CD4-positive, alpha-beta T cell treated with Interleukin-2 at 100 ng/mL for 4 hours (primary cell): ENCODE measurements at places on chromosomes 6 and 20.

DNA sequence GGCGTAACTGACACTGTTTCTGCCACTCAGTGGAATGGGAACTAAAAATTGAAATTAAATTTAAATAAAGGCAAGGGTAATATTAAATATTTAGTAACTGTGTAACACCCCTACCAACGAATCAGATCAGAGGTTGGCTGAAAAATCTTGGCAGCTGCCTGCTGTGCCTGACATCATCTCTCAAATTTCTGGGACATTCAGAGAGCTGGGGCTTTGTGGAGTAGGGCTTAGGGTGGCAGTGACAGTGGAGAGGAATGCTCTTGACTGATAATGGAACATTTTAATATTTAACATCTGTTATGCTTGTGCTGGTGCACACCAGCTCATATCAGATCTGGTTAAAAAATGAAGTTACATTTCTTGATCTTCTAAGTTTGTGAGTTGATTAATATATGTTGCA lies 62.2 kb downstream of the RFPL4B start:
- DNase-seq: no peak

DNA sequence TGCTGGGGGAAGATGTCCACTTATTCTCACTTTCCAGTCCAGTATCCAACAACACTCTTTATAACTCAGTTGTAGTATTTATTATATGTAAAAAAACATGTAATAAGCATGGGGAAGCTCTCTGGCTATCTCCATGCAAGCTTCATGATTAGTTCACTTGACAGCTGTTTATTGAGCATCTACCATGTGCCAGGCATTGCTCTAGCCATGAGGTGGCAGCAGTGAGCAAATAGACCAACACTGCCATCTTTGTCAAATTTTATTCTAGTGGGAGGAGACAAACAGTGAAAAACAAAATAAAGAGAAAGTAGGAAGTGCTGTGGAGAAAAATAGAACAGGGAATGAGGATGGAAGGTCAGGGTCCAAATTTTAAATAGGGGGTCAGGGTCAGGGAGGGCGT lies 131.8 kb downstream of the CFAP61 start:
- peak; percentile 4 for DNase-seq

DNA sequence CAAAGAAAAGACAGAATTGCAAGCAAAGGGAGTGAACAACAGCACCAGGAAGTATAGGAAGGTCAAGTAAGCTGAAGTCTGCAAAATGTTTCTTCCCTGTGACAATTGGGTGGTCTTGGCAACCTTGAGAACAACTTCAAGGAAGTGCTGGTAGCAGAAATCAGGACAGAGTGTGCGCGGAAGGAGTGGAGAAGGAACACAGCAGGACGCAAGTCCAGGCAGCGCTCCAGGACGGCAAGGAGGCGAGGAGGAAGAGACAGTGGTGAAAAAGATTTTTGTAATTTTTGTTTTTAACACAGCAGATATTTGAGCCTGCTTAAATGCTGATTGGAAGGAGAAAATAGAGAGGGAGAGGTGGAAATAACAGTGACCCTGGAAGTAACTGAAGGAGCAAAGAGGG lies 141.7 kb downstream of the F13A1 start:
- DNase-seq: no peak

DNA sequence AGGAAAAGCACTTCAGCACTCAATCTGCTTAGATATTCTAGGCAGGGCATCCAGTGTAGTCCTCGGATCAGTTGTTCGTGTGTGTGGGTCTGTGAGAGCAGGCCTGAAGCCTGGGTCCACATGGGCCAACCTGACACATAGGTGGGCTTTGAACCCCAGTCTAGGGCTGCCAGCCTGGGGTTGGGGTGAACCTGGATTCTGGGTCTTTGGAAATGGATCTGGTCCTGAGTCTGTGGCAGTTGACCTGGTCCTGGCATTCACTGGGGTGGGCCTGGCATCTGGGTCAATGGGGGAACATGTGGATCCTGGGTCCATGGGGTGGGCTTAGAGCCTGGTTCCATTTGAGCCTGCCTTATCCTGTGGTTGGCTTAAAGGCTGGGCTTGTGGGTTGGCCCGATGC lies 492.6 kb upstream of the MAN1A1 start:
- no peak for DNase-seq

DNA sequence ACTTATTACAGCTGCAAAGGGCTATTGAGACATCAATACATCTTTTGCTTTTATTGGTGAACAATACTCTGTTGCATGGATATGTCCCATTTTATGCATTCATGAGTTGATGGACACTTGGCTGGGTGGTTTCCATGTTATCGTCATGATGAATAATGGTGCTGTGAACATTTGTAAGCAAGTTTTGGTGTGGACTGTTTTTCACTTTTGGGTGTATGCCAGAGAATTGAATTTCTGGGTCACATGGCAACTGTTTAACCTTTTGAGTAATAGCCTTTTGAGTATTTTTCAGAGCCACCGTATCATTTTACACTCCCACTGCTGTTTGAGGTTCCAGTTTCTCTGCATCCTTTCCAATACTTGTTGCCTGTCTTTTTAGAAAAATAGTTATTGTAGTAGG lies 107.0 kb downstream of the JARID2 start:
- no peak for DNase-seq

DNA sequence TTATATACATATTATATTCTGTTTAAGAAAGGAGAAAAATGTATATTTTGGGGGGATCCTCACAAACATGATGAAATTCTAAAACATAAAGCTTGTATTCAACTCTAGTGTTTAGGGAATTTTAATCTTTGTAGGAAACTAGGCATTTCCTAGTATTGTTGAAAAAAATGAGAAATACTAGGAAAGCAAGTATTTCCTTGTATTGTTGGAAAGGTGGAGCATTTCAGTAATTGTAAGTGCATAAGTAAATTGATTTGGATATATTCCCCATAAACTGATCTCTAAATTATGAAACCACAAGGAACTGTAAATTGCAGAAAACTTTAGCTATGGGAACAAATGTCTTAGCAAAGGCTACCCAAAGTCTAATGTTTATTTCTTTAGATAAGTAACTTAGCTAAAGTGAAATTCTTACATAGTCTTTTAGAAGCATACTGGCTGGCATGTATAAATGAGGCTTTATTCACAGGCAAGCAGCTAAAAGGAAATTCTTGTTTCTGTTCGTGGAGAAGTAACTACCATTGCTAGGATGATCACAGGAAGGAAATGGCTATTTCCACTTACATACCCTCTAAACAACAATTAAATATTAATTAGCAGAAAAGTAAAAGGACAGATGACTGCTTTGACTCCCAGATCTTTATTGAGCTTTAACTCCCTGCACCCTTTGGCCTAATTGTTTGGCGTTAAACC lies 19.9 kb upstream of the NRN1 start:
- no peak for DNase-seq

GRCh38 chr6:37459981-37460800 lies 27.2 kb downstream of the CMTR1 start:
- no peak for DNase-seq

DNA sequence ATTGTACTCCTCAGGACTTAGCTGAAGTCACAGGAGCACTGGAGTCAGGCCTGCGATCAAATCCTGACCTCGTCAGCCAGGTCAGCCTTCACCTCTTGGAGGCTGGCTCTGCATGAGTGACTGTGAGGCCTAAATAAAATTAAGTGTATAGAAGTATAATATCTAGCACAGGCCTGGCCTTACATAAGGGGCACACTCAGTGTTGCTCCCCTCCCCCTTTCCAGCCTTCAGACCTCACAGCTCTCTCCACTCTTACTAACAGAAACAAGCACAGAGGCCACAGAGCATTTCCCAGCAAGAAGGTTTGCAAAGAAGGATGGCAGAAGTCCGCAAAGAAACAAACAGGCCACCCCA lies 84.8 kb downstream of the TRERF1 start:
- DNase-seq: no peak

DNA sequence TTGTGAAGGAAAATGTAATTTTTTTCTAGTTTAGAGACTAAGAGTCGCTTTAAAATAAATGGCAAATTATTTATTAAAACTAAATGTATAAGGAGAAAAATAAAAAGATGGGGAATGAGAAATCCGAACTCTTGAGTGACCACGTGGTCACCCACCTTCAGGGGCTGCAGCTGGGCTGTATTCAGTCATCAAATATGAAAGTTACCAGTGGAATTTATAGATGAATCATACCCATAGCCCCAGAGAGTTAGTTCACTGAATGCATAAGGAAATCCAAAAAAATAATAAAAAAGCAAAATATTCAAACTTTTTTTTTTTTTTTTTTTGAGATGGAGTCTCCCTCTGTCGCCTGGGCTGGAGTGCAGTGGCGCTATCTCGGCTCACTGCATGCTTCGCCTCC lies 947.7 kb upstream of the ADGRB3 start:
- DNase-seq: no peak

GRCh38 chr20:48709058-48709691 lies 118.6 kb downstream of the PREX1 start:
- no peak for DNase-seq

GRCh38 chr20:59004493-59004762 lies 2.6 kb downstream of the CTSZ start:
- peak; percentile 56 for DNase-seq

DNA sequence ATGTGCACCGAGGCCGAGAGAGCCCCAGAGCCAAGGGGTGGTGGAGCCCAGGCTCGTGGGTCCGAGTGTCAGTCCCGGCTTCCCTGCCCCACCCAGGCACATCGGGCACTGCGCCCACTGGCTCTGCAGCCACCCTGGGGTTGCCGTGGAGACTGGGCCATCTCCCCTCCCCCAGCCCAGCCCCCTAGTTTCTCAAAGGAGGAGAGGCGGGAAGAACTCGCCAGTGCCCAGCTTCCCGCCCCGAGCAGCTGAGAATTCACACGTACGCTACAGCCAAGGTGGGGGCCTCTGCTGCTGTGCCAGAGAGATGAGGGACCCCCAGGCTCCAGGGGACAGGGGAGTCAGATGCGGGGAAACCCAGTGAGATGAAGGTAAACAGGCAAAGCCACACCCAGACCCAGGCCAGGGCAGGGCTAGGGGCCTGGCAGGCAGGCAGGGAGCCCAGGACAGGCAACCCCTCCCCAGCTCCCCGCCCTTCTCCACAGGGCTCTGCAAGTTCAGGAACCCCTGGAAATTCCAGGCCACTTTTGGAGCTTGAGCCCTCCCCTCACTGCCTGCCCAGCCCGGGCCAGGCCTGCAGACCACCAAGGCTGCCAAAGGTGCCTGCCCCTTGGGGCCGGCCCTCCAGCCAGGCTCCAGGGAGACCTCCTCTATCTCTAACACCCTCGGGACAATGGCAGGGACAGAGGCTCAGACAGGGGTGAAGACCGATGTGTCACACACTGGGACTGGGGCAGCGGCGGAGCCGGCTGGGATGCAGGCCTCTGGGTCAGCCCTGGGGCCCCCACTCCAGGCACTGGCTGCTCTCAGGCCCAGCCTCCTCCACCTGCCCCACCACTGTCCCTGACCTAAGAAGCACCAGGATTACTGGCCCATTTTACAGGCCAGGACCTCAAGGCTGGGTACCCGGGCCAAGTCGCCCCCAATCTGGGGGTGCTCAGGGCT lies 6.0 kb downstream of the LAMA5 start:
- no peak for DNase-seq

DNA sequence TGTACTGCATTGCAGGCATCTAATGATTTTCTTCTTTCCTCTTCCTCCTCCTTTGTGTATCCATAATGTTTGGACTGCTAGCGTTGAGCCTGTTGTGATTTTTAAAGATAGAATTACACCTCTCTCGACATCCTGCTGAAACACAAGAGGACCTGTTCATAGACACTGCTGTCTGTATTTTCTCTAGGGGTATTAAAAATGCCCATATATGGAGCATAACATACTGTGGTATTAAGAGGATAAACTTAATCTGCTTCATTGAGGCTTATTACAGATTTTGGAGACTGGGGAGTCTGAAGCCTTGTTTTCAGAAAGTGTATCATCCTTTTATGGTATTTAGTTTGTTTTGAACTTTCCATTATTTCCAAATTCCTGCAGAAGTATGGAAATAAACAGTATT lies 414.3 kb downstream of the CDKAL1 start:
- DNase-seq: no peak

DNA sequence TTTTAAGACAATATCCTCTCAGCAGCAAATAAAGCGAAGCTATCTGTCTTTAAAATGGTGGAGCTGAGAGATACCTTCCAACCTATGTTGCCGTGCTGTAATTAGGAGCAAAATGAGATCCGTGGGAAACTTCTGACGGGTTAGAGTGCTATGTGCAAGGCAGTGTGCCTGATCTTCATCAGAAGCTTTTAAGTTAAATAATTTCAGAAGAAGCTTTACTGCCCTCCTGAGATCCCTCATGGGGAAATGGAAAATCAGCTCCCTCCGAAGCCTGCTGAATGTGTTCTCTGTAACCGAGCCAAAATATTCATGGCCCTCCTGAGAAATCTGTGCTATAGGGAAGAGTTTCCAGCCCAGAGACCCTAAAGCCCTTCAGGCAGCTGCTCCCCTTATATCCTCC lies 43.7 kb upstream of the TBC1D7 start:
- DNase-seq: no peak

DNA sequence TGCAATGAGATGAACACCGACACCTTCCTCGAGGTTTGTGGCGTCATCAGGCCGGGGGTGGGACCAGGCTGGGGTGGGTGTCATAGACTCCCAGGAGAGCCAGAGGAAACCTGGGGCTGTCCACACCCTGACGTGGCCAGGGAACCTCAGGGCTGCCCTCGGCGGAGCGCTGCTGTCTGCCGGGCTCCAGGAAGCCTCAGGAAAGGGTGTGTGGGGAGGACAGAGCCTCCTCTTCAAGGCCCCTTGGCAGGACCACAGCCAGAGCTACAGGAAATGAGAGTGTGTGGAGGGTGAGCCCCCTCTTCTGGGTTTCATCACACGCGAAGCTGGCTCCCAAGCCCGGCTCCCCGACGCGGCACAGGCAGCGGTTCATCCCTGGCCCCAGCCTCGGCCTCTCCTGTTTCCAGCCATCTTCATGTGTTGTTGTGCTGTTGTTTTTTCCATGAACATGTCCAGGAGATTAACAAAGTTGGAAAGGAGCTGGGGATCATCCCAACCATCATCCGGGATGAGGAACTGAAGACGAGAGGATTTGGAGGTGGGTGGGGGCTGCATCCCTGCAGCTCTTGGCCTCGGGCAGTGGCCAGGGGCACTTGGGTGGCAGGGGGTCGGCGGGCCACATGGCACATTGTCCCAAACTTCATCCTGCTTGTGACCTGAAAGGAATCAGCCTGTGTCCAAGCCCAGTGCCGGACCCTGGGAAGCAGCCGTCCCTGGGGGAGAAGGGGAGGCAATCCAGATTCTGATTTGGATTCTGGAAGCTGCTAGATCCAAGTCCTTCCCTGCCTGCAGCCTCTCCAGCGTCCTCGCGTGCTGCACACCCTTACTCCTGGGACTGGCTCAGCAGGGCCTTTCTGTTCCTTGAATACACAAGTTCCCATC lies 6.4 kb downstream of the NPEPL1 start:
- no peak for DNase-seq

GRCh38 chr20:56676679-56677078 lies 47.6 kb downstream of the TFAP2C start:
- no peak for DNase-seq

GRCh38 chr20:39429726-39430125 lies 467.6 kb downstream of the DHX35 start:
- no peak for DNase-seq
